Activated CD8-positive, alpha-beta T cell treated with anti-CD3 and anti-CD28 coated beads for 36 hours (primary cell): ENCODE measurements at places on chromosomes 5 and 9.

GRCh38 chr9:16221822-16222547 is 648.5 kb downstream of the BNC2 start:
- DNase-seq, result no peak
- H3K4me1 ChIP-seq, result peaks cover 4% of the 10 kb centered on the region
- H3K27me3 ChIP-seq, result peaks cover 4% of the 10 kb centered on the region
- H3K27ac ChIP-seq, result no peak overlapping the region
- H3K4me3 ChIP-seq, result no peak overlapping the region

GRCh38 chr5:69138766-69139165 is 28.2 kb upstream of the CCNB1 start:
- peaks cover 5% of the 10 kb centered on the region for H3K36me3 ChIP-seq
- no peaks in the 10 kb centered on the region for H3K4me1 ChIP-seq
- no peaks in the 10 kb centered on the region for H3K27me3 ChIP-seq

- H3K36me3 ChIP-seq, result no peaks in the 10 kb centered on the region
- H3K4me1 ChIP-seq, result peaks cover 13% of the 10 kb centered on the region
- no peak for DNase-seq
- H3K27me3 ChIP-seq, result no peaks in the 10 kb centered on the region
- no peak overlapping the region for H3K27ac ChIP-seq
Observed at GRCh38 chr9:124676159-124676551, 95.0 kb downstream of the NR6A1 start.

DNA sequence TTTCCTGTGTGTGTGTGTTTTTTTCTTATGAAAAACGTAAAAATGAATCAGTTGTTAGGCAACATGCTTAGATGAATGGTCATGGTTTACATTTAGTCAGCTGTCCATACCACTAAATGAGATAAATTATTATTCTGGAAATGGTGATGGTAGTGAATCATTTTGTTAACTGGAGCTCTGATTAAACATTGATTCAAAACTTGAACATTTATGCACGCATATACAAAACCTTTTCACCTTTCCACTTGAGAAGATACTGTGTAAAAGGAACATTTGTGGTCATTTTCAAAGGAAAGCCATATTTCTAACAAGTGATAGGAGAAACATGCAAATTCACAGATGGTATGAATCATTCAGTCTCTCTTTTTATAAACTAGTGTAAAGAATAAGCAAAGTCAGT is 162.0 kb downstream of the SLC25A46 start:
- DNase-seq, result no peak
- H3K36me3 ChIP-seq, result no peaks in the 10 kb centered on the region
- peaks cover 6% of the 10 kb centered on the region for H3K27me3 ChIP-seq
- H3K27ac ChIP-seq, result no peak overlapping the region

DNA sequence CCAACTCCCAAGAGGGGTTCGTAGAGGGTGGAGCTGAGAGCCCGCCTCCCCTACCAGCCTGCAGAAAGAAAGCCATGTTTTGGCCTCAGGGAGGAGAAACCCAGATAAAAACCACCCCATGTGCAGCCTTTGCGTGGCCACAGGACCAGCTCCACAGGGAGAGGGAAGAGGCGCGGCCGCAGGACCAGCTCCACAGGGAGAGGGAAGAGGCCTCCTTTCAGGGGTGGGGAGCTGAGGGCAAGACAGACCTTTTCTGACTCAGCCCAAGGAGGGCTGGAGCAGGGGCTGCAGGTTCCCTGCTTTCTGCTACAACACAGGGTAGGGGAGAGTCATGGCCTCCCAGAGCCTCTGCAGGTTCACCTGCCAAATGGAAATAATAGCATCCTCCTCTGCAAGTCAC is 37.6 kb upstream of the KCNMB1 start:
- H3K4me3 ChIP-seq, result no peak overlapping the region
- no peaks in the 10 kb centered on the region for H3K4me1 ChIP-seq
- no peaks in the 10 kb centered on the region for H3K36me3 ChIP-seq
- no peak for DNase-seq
- H3K27ac ChIP-seq, result no peak overlapping the region

DNA sequence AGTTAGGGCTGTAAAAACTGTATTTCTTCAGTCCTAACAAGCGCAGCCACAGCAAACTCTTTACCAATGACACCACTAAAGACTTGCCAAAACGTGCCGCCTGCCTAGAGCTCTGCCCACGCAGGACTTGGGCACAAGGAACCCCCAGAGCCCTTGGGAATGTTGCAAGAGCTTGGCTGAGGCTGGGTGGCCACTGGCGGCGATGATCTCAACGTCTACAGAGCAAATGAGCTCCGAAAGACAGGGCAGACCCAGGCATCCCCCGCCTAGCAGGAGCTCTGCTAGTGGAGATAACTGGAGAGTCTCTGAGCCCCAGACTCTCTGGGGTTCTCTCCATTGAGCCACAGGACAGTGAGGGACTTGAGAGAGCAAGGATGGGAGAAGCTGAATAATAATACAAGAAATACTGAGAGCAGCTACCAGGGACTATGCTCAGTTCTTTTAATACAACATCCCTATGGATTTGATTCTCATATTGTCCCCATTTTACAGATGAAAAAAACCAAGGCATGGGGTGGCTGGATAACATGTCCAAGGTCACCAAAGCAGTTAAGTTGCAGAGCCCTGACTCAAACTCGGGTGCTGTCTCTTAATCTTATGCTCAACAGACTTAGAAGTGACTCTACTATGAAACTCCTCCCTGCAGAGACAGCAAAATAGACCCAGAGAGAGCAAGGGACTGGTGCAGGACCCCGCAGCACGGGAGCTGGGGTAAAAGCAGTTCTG is 32.5 kb downstream of the SHB start:
- no peak overlapping the region for H3K4me3 ChIP-seq
- no peaks in the 10 kb centered on the region for H3K27me3 ChIP-seq
- no peaks in the 10 kb centered on the region for H3K36me3 ChIP-seq
- no peak overlapping the region for H3K27ac ChIP-seq

GRCh38 chr5:156883316-156883875 is 33.3 kb downstream of the PPP1R2B start:
- no peaks in the 10 kb centered on the region for H3K36me3 ChIP-seq
- no peak overlapping the region for H3K27ac ChIP-seq
- DNase-seq, result no peak
- peaks cover 3% of the 10 kb centered on the region for H3K4me1 ChIP-seq
- no peak overlapping the region for H3K4me3 ChIP-seq

DNA sequence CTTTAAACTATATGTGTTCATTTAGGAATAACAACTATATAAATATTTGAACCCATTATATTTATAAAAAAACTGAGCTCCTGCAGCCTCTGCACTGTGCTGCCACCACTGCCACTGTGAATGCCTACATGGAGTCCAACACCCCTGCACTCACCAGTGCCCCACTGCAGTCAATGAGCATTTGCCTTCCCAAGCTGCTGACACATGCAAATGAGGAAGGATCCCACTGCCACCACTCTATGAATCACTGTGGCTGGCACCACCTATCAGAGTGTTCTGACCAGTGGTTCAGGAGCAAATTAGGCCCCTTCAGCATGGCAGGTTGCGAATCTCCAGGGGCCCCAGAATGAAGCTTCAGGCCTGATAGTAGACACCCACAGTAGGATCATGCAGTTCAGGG is 9.1 kb downstream of the IFNA5 start:
- H3K27ac ChIP-seq, result no peak overlapping the region
- H3K4me3 ChIP-seq, result no peak overlapping the region
- no peak for DNase-seq
- H3K27me3 ChIP-seq, result peaks cover 24% of the 10 kb centered on the region
- no peaks in the 10 kb centered on the region for H3K36me3 ChIP-seq
